ENCODE measurements at places on chromosomes 7 and 10.

GRCh38 chr10:13820119-13820963 is 233.6 kb downstream of the PRPF18 start:
- no peak for DNase-seq

- no peak for DNase-seq
Observed at GRCh38 chr10:130141878-130142277, 5.7 kb downstream of the GLRX3 start.

DNA sequence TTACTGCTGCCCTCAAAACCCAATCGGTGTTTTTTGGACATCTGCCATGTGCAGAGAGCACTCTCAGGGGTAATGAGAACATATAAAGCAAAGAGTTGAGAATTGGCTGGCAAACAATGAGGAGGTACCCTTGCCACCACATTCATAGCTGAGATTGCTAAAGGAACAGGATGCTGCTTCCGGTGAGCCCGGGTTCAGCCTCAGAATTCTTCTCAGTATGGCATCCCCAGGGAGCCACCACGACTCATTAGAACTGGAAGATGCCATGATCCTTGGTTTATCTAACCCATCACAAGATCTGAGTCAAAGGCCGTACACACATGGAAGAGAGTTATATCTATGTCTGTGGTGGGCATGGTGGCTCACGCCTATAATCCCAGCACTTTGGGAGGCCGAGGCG is 174.4 kb downstream of the ARID5B start:
- no peak for DNase-seq

GRCh38 chr7:37738321-37738720 is 54.8 kb downstream of the GPR141 start:
- no peak for DNase-seq

GRCh38 chr10:106185951-106186350 is 978.6 kb downstream of the SORCS1 start:
- no peak for DNase-seq

GRCh38 chr10:61795551-61795950 is 105.9 kb upstream of the ARID5B start:
- no peak for DNase-seq

Measured in central memory CD4-positive, alpha-beta T cell (primary cell).